ENCODE measurements at places on chromosomes 2 and 18.
A peak's percentile ranks its signal among the peaks of the same experiment; 100 is the strongest.

DNA sequence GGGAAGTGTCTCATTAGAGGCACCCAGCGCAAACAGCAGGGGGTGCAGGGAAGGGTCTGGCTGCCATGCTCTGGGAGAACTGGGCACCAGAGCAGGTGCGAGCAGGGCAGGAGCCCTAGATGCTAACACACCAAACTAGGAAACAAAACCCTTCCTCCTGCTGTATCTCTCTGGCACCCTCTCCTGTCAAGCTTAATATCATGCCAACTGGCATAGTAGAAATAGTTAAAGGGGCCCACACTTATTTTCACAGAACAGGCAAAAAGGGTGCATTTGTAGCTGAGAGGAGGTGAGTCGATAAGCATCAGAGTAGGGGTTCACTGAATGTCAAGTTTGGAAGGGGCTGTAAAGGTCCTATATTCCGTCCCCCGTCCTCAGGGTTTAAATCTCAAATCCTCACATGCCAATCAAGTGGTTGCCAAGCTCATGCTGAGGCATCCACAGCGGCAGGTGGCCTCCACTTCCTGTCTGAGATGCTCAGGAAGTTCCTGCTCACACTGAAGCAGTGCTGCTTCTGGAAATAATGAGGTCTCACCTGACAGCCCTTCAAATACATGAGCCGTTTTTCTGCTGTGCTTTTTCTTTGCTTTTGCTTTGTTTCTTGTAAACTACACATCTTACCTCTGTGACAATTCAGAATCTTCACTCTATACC, 14.9 kb upstream of the ACKR3 start:
- no peak for DNase-seq

- no peak for DNase-seq
Observed at GRCh38 chr2:85945586-85945985, 56.8 kb upstream of the ST3GAL5 start.

DNA sequence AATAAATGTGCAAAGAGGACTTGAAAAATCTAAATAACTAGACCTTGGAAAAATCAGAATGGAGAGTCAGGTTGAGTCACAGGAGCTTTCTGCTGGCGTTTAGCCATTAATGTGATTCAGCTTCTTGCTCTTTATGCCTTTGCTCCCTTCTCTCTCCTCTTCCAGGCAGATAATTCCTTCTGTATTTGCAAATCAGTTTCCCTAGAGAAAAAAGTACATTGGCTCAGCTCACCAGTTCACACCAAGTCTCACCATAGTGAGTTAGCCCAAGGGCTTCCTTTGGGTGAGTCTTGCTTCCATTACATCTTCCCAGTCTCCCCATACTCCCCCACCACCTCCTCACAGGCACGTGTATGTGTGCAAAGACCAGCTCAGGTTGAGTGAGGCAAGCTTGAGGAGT, 73.6 kb downstream of the CYBRD1 start:
- DNase-seq = peak; percentile 92

- DNase-seq = no peak
Observed at GRCh38 chr18:9772847-9773677, 65.0 kb downstream of the RAB31 start.
